ENCODE measurements at places on chromosomes 4 and X.

GRCh38 chr4:185215261-185215660 lies 5.9 kb downstream of the SNX25 start:
- DNase-seq = no peak

- DNase-seq = no peak
Measured at GRCh38 chr4:5824635-5825034, 68.3 kb downstream of the CRMP1 start.

GRCh38 chr4:144902614-144903013 lies 195.4 kb downstream of the ANAPC10 start:
- no peak for DNase-seq

DNA sequence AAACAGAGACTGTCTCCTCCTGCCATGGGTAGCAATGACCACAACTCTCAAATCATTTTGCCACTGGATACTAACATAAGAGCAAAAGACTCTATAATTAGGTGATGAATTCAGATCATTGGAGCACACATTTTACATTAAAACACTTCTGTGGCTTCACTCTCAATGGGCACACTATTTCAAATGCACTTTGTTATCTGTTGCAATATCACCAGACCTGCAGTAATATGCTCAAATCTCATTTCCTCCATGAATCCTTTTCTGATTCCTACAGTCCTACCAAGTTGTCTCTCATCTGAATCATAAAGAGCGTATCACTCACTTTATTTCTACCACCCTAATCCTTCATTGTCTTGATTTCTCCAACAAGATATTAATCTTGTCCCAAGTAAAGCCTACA lies 302.8 kb downstream of the KCNIP4 start:
- DNase-seq = no peak

- DNase-seq = no peak
Measured at GRCh38 chr4:168618577-168619265, 121.9 kb downstream of the PALLD start.

- no peak for DNase-seq
Measured at GRCh38 chr4:99156992-99157391, 12.9 kb upstream of the ADH4 start.

- no peak for DNase-seq
Measured at GRCh38 chr4:163217505-163217904, 50.8 kb upstream of the NAF1 start.
